ENCODE measurements at places on chromosomes 1 and 21. TPM values are rescaled to one million over a fixed set of nuclear protein-coding genes. Genes with fewer than 3 reads are reported as not detected.

DNA sequence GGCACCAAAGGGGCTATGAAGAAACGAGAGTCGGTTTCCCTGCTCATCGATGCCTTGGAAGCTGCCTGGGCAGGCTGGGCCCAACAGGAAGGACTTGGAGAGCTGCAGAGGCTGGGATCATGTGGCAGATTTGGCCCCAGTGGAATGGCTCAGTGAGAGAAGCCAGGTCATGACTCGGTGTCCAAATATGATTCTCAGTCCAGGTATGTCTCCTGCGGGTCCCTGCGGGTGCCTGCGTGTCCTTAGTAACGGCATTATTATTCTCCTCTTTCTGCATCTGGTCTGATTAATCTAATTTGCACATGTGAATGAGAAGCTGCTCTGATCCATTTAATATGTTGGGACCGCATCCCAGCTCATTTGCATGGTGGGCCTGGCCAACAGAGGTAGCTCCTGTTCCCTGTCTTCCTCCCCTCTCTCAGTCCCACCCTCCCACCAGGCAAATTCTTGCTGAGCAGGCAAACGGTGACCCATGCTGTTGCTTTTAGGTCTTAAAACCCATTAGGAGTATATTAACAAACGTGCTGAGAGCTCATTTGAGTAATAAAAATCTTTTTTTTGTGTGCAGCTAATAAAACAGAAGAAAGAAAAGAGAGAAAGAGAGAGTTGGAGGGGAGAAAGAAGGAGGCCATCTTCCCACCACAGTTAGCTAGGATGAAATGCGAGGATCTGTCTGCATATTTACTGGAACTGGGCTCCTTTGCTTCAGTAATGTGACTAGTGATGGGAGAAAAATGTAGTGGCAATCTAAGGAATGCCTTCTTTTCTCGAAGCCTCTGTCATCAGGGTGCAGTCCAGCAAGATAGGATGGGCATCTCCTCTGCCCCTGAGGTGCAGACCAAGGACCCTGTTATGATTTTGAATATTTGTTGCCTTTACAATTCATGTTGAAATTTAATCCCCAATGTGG is 133.5 kb downstream of the HMGB4 start:
- no peak for DNase-seq

- DNase-seq, result no peak
Measured at GRCh38 chr1:37914719-37915475, 32.0 kb downstream of the INPP5B start.

DNA sequence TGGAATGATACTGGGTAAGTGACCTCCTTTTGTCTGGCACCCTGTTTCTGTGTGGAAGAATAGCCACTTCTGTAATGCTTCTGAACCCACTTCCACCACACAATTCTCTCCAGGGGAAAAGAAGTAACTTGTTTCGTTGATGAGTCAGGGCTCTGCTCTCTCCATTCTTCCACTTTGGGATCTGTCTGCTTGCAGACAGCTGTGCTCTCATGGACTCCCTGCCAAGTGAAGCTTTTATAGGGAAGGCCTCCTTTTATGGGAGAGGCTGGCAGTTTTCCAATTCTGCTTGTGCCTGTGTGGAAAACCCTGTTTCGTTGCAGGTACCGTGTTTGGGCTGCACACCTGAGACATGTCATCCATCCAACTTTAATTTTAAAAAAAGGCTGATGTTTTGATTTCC is 130.7 kb downstream of the GIPC2 start:
- DNase-seq, result no peak

DNA sequence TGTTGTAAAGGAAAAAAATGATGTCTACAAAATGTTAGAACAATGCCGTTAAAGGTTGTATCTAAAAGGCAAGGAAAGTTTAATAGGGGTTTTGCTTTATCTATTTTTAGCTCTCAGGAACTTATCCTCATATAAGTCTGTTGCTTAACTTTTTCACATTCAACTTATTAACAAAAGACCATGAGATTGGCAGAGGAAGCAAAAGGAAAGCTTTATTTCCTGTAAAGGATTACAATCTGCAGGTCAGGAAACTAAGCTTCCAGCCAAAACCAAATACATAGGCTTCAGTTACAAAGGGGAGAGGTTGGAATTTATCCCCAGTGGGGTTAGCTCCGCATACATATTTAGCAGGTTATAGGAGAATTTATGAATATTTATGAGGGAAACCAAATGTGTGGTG is 58.7 kb upstream of the KIAA1614 start:
- DNase-seq, result no peak

DNA sequence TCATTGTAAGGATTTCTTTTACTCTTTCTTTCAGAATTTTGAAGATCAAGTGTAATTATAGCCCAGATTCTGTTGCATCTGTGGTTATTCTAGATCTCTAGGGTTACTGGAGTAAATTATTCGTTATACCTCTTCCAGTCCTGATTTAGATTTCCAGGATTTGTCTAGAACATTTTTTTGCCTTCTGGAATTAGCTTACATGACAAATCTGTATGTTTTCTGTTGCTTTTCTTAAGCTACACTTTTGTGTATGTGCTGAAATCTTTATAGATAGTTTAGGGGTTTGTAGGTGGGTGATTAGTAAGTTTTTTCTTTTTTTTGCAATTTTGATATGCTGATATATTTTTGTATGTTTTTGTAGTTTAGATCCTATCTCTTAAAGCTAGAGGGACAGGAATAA is 13.7 kb downstream of the RALGPS2 start:
- no peak for DNase-seq

DNA sequence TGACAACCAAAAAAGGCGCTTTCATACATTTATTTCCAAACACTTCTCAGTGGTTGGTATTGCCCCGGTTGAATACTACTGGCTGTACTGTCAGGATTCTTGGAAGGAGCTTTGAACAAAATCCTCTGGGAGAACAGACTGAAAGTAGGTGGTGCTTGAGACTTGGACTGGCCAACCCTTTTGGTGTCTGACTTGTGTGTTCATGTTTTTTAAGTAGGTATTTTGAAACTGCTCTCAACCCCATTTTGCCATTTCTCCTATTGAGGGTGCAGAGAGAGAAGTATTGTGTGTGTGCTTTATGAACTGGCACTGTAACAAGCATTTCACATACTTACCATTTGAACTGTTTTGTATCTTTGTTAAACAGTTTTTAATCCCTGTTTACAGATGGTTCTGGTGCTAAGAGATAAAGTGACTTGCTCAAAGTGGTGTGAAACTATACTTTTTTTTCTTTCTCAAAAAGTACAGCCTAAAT is 21.2 kb downstream of the ARID1A start:
- no peak for DNase-seq

DNA sequence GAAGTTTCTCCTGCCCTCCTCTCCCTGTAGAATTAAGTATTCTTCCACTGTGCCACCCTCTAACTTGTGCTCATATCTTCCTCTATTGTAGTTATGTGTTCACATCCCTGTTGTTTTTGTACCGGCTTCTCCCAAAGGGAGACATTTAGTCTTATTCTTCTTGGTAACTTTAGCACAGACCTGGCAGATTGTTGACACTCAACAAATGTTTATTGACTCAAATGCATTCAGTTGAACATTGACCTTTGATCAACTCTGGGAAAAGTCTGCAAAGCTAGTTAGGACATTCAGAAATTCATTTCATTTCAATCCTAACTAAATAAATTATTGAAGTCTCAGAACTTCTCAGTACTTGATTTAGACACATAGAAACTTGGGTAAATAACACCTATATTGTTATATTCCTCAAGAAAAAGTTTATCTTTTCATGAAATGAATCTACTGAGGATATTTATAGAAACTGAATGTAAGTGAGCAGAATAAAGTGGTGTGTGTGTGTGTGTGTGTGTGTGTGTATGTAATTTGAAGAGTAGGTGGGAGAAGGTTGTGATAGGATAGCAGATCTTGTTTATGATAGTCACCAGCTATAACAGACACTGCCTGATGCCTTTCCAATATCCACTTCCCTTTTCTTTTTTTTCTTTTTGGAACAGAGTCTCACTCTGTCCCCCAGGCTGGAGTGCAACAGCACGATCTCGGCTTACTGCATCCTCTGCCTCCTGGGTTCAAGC is 872.4 kb upstream of the CXADR start:
- DNase-seq, result no peak

DNA sequence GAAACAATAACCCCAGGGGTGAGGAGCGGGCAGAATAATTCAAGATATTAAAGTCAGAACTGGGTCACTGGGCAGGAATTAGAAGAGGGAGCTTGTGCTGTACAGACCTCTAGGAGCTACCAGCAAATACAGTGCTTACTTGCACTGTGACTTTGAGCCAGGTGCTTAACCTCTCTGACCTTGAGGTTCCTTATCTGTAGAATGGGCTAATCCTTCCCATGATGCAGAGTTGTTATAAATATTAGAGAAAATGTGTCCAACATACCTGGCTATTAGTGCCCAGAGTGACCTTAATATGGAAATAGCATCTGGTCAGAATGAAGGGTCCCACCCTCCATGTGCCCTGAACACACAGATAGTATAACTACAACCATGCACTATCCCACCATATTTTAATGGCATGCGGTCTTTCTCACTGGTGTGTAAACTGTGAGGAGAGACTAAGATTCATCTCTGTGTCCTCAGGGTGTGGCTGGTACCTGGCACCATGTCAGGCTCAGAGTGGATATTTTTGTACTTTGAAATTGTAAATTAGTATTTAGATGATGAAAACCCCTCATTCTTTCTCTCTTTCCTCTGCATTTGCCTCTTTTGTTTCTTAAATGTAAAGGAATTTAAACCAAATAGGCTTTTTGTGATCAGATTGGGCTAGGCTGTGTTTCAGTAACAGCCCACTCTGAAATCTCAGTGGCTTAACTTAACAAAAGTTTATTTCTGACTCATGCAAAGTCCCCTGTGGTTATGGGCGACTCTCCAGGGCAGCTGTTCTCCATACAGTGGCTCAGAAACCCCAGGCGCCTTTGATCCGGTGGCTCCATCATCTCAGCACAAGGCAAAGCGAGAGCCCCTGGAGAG is 60.0 kb upstream of the ROR1 start:
- DNase-seq, result no peak

DNA sequence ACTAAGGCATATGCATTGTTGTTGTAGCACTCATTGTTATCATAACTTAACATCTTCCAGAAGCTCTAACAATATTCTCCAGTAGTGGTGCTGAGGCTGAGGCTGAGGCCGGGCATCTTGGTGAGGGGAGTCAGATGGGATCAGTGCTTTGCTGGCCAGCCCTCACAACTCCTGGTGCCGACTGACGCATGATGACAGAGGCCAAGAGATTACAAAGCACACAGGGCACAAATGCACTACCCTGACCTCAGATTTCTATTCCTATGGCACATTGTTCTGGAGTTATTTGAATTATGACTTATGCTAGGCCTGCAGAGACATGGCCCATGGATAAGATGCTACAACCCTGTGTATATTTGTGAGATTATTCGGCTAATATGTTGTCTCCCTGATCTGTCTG is 8.3 kb upstream of the IGSF5 start:
- no peak for DNase-seq

DNA sequence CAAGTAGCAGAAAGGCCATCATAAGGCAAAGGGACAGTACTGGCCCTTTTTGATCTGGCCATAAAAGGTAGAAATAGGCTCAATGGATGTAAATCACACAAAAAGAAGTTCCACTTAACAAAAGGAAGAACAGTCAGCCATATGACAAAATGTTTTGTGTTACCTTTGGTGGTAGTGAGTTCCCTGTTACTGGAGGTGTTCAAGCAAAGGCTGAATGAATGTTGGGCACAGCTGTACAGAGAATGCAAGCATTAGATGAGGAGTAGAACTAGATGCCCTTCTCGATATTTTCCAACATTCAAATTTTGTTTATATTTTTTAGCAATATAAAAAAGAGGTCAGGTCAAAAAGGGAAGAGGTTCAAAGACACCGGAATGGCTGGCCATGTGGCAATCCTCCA is 20.0 kb downstream of the OLFML3 start:
- no peak for DNase-seq

DNA sequence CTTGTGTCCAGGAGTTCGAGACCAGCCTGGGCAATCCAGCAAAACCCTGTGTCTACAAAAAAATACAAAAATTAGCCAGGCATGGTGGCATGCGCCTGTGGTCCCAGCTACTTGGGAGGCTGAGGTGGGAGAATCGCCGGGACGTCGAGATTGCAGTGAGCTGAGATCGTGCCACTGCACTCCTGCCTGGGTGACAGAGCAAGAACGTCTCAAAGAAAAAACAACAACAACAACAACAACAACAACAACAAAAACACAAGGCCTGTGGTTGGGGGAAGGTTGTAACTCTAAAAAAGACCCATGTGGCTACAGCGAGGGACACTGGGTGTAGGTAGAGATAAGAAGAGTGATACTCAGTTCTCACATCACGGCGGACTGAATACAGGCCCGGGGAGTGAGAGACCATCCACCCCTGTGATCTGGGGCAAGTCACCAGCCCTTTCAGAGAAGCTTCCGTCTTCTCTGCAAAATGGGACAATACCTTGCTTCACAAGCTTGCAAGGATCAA is 848 bp upstream of the CDC42 start:
- DNase-seq, result no peak

VTCN1 gene
- total RNA-seq, result not detected

C2CD2 gene
- total RNA-seq, result 7.3 TPM

TRIM58 gene
- total RNA-seq, result 0.18 TPM

ADAMTS4 gene
- 0.71 TPM for total RNA-seq

UBASH3A gene
- total RNA-seq, result 37.3 TPM

CAMK1G gene
- total RNA-seq, result 0.09 TPM

SUSD4 gene
- total RNA-seq, result 2.2 TPM

C1QB gene
- not detected for total RNA-seq

SIK1 gene
- total RNA-seq, result 6.4 TPM

All from activated CD4-positive, alpha-beta T cell treated with anti-CD3 and anti-CD28 coated beads for 36 hours (primary cell).